T-helper 1 cell (primary cell): ENCODE measurements at places on chromosomes 1 and 21.

GRCh38 chr1:27876341-27877114 lies 4.2 kb downstream of the THEMIS2 start:
- DNase-seq: no peak

GRCh38 chr1:9010781-9011323 lies 15.4 kb downstream of the SLC2A7 start:
- DNase-seq: no peak

GRCh38 chr1:108826081-108826635 lies 30.7 kb downstream of the AKNAD1 start:
- DNase-seq: no peak

DNA sequence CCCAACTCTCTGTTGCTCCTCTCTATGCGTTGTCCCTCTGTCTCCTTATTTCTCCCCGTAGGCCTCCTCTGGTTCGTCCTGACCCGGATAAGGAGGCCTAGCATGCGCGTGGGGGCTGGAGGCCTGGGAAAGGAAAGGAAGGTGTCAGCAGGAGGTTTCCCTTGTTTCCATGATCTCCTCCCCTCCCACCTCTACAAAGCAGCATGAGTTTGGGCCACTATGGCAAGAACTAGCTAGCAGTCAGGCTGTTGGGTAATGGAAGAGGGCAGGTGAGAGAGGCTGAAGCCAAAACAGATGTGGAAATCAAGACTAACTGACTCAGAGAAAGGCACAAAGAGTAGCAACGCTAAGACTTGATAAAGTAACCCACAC lies 687 bp upstream of the SEMA6C start:
- no peak for DNase-seq

- DNase-seq: no peak
Observed at GRCh38 chr1:84352298-84353106, 45.8 kb upstream of the DNASE2B start.

GRCh38 chr21:31837618-31838390 lies 35.0 kb upstream of the HUNK start:
- no peak for DNase-seq

DNA sequence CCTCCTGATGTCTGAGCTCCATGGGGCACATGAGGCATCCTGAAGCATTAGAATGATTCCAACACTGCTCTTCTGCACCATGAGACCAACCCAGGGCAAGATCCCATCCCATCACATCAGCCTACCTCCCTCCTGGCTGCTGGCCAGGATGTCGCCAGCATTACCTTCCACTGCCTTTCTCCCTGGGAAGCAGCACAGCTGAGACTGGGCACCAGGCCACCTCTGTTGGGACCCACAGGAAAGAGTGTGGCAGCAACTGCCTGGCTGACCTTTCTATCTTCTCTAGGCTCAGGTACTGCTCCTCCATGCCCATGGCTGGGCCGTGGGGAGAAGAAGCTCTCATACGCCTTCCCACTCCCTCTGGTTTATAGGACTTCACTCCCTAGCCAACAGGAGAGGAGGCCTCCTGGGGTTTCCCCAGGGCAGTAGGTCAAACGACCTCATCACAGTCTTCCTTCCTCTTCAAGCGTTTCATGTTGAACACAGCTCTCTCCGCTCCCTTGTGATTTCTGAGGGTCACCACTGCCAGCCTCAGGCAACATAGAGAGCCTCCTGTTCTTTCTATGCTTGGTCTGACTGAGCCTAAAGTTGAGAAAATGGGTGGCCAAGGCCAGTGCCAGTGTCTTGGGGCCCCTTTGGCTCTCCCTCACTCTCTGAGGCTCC lies 11.1 kb upstream of the RASSF5 start:
- DNase-seq: no peak

DNA sequence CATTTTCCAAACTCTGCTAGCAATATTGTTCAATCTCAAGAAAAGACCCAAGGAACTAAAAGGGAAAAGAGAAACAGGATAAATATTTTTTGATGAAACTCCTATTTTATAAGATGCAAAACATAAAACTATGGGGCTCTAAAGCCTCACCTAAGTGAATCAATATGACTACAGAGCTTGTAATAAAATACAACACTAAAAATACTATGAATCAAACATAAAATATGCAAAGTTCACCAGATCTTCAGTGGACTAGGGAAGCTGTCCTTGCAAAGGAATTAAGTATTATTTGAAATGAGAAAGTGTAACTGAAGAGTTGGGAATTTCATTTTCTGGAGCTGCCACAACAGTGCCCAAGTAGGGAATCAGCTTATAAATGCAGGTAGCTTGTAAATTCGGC lies 124.5 kb downstream of the CRB1 start:
- no peak for DNase-seq

- DNase-seq: no peak
Observed at GRCh38 chr1:97572561-97572960, 348.3 kb downstream of the DPYD start.
